Posterior cingulate gyrus (tissue), 11 donors: ENCODE measurements at places on chromosomes 16 and 17.

GRCh38 chr16:11494433-11494832 lies 92.3 kb downstream of the LITAF start:
- no peak for DNase-seq

DNA sequence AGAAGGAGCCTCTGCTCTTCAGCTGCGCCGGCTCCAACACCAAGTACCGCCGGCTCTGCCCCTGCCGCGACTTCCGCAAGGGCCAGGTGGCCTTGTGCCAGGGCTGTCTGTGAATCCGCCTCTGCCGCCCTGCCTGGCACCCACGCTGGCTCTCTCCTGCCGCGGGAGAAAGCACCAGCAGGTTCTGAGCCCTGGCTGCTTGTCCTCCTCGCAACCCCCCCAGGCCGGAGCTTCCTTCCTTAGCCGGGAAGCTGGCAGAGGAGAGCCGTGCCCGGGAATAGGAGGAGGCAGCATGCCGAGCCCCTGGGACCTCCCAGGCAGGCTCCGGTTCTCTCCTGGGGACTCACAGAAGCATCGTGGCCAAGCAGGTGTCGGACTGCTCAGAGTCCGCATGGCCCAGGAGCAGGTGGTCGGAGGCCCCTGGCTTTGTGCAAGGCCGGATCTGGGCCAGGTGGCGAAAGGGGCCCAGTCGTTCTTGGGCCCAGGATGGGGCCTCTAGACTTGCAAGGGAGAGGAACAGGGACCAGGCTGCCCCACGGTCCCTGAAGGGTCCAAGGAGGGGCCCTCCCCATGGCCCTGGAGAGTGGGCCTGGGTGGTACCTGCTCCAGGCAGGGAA lies 80.6 kb downstream of the MGAT5B start:
- DNase-seq, result no peak

DNA sequence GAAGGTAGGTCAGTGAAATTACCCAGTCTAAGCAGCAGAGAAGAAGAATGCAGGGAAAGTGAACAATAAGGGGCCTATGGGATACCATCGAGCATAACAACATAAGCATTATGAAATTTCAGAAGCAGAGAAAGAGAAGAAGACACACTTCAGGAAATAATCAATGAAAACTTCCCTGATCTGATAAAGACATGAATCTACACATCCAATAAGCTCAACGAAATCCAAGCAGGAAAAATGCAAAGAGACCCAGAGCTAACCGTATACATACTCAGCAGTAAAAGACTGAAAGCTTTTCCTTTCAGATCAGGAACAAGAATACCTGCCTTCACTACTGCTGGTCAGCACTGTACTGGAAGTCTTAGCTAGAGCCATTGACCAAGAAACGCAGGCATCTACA lies 38.6 kb downstream of the WDR45B start:
- DNase-seq, result no peak

- DNase-seq, result no peak
Measured at GRCh38 chr16:66603537-66604375, 748 bp upstream of the CMTM3 start.

DNA sequence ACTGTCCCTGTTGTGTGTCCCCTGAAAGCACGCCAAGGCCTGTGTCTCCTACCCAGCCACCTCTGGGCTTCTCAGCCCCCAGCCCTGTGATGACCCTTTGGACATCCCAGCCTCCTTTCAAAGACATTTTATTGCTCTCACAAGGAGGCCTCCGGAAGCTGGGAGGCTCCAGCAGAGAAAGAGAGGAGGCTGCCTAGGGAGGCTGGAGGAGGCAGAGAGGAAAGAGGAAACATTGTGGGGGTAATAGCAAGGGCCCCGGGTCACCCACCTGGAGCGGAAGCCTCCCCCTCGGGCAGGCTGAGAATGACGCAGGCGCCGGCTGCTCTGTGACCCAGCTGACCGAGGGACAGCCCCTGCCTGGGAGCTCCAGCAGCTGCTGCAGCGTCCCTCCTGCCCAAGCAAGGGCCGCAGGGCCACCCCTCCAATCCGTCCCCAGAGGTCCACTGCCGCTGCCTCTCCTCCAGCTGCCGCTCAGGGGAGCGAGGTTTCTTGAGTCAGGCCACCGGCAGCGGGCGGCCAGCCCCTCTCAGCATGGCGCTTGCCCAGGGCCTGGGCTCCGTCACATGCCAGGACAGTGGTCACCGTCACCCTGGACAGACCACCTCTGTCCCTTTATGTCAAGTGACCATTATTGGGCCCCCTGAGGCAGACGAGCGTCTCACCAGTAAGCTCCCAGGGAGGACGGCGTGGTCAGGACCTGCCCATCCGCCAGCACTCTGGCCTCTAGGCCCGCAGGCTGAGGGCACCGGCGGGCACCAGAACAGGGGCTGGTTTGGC lies 29.3 kb downstream of the ACTG1 start:
- no peak for DNase-seq

GRCh38 chr17:1493291-1493980 lies 950 bp upstream of the MYO1C start:
- DNase-seq, result no peak

DNA sequence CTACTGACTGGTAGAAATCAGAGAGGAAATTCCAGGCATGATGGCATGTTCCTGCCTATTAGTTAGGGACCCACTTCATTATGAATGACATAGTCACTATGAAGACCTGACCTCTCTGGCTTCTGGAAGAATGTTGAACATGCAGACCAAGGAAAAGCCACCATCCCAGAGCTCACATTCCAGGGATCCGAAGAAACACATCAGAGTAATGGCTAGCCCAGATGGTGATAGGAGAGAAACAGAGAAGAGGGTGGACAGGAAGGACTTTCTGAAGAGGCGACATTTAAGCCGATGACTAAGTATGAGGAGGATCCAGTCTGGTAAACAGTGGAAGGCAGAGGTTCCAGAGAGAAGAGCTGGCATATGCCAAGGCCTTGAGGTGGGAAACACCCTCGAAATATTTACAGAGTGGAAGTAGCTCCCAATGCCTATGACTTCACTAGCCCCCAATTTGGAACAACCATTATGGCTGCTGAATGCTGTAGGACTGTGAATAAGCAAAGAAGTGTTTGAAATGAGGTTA lies 216.2 kb downstream of the RBFOX1 start:
- no peak for DNase-seq
